Regular cardiac myocyte (primary cell): ENCODE measurements at places on chromosomes 1 and 21. TPM values are rescaled to one million over a fixed set of nuclear protein-coding genes. Genes with fewer than 3 reads are reported as not detected.

Gene SERPINC1
- not detected in 2 replicates for total RNA-seq

Gene FOXD3
- total RNA-seq = not detected in 2 replicates

Gene PCAT6
- 0.56 TPM in 1 of 2 replicates, not detected in the other for total RNA-seq

Gene PDC
- total RNA-seq = 0.38 TPM in 1 of 2 replicates, not detected in the other

Gene FCMR
- not detected in 2 replicates for total RNA-seq

Gene PGLYRP4
- not detected in 2 replicates for total RNA-seq

Gene TRIM58
- total RNA-seq = 1.1 and 3.1 TPM in 2 replicates

Gene NES
- total RNA-seq = 49.6 and 145 TPM in 2 replicates
